AG08396 (cell line): ENCODE measurements at places on chromosomes 7 and 10.
A peak's percentile ranks its signal among the peaks of the same experiment; 100 is the strongest.

DNA sequence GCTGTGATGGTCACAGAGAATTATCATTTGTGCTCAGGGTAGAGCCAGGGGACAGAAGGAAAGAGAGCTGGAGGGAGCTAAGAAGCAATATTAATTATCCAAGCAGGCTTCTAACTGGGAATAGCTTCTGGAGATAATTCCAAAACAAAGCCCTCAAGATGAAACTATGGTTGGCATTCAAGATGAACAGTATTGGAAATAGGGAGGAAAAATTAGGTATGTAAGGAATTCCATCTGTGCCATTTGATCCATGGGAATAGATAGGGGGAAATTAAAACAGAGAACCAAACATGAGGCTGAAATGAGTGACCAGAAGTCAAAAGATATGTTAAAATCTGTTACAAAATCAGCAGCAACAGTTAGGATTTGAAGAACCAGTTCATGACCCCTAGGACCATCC is 75.3 kb downstream of the NDUFB2 start:
- no peak for DNase-seq

- peak; percentile 21 for DNase-seq
Observed at GRCh38 chr10:126458466-126458865, 70.2 kb upstream of the ADAM12 start.

GRCh38 chr10:129602938-129603535 is 136.0 kb downstream of the MGMT start:
- no peak for DNase-seq

DNA sequence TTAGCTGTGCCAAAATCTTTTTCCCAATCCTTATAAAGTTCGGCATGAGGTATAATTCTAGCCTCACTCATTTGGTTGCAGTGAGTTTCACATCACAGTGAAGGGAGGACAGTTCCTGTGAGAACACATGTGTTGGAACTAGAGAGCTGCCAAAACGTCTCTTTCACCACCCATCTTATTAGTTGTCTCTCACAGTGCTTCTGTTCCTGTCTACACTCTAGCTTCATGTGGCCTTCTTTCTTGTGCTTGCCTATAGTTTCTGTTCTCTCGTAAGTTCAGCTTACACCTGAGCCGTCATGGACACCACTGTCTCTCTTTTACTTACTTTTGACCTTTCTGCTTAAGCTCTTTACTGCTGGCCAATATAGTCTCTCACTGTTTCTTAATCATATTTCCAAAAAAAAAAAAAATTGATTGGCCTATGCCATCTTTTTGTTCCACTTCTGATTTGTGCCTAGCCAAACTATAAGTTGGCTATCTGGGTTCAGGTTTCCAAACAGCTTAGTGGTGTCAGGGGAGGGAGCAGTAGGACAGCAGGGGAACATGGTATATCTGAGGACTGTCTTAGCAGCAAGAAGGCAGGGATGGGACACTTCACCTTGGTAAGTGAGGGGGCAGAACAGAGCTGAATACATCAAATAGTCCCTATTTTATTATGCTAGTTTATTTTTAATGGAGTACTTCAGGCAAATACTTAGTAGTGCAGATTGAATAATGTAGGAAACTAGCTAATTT is 38.0 kb downstream of the ZNRF2 start:
- DNase-seq, result no peak

- DNase-seq, result no peak
Observed at GRCh38 chr7:98864731-98865453, 4.9 kb downstream of the TMEM130 start.

DNA sequence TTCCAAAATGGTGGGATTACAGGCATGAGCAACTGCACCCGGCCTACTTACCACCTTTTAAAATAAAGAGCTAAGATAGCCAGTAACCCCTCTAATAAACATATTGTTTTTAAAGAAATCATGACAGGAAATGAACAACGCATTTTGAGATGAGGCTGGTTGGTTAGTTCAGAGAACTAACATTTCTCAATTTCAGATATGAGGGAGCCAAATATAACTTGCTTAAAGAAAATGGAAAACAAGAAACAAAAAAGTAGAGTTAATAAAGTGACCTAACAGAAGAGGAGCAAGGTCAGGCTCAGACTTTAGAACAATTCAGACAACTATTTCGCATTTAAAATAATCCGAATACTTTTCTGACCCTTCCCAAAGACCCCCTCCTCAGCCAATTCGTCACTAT is 254.9 kb upstream of the PHF14 start:
- DNase-seq, result no peak

GRCh38 chr10:61830846-61831273 is 70.6 kb upstream of the ARID5B start:
- DNase-seq, result no peak

DNA sequence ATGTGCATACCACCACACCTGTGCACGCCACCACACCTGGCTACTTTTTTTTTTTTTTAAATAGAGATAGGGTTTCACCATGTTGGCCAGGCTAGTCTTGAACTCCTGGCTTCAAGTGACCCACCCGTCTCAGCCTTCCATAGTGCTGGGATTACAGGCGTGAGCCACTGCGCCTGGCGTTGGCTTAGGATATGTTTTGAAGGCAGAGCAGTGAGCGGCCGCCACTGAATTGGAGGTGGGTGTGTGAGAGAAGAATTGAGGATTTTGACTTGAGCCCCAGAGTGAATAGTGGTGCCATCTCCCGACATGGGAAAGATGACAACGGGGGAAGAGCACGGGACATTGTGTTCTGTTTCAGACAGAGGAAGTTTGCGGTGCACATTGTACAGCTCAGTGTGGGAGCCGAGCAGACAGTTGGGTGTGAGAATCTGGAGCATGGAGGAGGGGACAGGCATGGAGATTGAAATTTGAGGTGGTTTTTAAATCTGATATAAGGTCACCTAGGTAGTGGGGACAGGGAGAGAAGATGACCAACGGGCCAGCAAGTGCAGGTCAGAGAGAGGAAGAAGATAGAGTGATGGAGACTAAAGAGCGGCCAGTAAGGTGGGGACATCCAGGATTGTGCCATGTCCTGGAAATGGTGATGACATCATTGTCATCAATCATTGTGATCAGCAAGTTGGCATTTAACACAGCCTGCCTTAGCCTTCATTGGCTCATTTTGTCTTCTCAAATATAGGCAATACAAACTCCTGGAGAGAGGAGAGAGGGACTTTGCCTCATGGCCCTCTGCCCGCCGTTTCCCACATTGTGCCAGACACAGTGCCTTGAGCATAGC is 35.8 kb downstream of the VWA2 start:
- DNase-seq, result no peak

DNA sequence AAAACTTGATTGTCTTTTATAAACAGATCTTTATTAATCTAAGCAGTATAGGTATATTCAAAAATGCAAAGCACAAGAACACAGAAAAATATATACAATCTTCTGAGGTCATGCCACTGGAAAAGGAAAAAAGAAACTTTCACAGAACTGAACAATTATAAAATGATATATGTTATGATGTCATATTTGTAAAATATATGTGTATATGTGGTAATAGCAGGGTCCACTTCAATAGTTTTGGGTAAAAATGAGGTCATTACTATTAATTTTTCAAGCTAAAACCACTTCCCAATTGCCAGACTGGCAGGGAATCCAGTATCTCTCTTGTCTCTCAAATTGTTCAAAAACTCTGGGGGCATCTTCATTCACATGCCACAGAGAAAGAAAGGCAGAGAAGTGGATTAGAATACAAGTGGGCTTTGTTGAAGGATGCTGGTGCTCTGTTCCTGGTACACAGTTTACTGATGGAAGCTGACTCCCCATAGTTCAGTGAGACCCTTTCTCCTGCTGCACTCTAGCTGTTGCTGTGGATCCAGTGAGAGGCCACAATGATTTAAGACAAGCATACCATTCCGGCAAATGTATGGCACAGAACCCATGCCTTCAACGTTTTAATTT is 19.7 kb downstream of the CTNNA3 start:
- no peak for DNase-seq

DNA sequence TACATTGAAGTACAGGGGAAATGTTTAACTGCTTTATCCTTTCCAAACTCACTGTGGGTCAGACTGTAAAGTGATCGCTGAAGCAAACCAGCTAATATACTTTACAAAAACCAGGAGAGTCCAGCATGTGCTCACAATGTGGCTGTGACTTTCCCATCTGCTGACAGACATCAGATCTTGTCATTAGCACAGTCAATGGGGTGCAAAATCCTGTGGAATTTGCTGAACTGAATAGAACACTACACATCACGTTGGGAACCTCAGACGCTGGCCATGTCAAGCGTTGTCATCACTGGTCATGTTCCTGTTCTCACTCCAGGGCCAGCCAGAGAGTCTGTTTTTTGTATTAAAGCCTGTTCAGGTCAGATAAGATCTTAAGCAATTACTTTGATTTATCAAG is 83.4 kb downstream of the AGMO start:
- no peak for DNase-seq

DNA sequence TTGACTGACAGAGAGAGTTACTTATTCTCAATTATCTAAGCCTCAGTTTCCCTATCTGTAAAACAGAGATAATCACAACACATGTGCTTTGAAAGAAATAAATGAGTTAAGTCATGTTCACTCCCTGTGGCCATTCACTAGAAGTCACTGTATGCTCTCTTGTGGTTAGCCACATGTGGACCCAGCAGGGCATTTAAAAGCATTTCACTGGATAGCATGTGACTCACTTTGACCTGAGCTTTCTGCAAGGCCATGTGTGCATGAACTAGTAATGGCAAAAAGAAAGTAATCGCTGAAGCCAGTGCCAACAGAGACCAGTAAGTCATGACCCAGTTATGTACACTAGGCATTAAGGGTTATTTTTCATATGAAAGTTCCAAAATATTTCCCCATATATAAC is 557.0 kb upstream of the IGFBP3 start:
- DNase-seq, result peak; percentile 22

DNA sequence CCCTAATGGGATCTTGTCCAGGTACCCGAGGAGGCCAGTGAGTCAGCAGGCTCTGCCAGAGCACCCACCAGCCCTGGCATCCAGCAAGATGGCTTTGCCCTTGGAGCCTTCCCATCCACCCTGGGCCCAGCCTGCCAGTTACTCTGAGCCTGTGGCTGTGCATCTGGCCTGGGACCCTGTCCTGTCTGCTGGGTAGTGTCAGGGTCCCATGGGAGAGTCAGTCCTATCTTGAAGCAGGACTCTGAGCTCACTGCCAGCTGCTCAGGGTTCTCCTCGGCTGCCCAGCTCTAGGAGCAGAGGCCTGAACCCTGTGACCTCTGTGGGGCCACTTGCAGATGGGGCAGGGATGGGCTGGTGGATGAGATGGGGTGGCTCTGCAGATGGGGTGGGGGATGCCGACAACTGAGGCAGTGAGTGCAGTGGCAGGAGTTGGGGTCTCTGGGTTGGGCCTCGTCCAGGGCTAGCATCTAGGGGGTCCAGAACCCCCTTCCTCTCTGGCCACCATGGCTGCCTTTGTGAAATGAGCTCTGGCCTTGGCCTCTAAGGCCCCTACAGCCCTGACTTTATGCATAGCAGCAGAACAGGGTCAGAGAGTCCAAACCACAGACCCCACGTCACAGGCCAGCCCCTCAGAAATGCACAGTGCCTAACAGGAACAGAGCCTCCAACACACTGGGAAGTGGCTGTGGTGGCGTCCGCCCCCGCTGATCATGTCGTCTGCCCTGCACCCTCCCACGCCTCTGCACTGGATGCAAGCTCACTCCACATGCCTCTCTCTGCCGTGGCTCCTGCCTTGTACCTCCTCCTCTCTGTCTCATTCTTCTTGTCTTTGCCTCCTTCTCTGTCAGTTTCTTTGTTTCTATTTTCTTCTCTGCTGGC is 88.1 kb upstream of the RET start:
- DNase-seq, result no peak

DNA sequence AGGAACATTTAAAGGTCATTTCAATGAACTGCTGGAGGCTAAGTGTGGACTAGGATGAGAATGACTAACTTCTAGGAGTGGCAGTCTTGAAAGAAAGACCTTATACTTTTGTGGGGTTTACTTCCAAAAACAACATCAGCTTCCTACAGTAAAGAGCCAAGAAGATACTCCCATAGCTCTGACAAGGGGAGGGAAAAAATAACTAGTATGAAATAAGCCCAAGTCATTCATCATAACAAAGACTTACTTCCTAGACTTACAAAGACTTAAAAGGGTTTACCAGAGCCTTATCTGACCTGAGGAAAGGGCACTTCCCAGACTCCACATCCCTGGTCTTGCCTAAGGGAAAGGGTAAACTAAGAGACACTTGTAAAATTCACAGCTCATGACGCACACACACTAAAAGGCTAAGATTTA is 31.7 kb downstream of the ARHGAP12 start:
- DNase-seq, result peak; percentile 18

DNA sequence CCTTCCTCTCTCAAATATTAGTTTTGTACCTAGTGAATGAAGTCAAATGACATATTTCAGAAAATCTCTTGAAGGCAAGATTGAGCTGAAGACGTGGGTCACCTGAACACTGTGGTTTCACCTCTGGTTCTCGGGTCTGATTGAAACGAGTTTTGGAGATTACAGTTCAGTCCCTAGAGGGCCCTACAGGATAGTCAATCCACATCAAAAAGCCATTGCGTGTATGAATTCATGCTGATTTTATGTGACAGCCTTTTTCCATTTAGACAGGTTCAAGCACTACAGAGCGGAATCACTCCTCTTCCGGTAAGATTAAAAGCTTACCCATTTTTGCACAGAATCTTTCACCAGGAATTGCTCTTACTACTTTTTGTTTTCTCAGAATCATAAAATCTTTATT is 62.2 kb downstream of the VIM start:
- DNase-seq, result peak; percentile 7

DNA sequence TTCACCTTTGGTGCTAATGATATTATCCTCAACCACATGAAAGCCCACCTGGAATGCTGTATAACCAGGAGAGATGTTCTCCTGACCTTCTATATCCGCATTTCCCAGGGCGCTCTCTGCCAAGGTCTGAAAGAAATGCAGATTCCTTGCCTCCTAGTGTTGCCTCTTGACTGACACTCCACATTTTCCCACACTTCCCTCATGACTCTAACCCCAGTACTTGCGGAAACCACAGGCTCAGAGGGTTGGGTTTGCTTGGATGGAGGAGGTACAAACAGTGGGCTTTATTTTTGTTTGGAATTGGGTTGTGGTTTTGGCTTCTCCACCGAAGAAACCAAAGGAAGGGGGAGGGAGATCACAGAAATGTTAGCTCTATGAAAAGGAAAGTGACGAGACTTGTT is 222.9 kb upstream of the CELF2 start:
- peak; percentile 64 for DNase-seq

DNA sequence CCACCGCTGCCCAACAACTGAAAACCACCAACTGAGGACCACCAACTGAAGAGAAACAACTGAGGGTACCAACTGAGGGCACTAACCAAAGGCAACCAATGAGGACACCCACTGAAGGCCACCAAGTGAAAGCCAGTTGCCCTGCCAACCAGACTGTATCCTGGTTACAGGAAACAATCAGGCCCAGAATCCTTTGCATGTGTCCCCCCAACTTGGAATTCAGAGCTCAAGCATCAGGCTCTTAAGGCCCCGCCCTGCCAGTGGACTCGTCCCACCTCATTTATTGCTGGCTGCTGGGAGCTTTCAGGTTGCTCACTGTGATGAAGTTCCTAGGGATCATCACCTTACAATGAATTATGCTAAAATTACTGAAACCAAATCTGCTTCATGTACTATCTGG is 76.6 kb upstream of the ABI1 start:
- DNase-seq, result no peak

DNA sequence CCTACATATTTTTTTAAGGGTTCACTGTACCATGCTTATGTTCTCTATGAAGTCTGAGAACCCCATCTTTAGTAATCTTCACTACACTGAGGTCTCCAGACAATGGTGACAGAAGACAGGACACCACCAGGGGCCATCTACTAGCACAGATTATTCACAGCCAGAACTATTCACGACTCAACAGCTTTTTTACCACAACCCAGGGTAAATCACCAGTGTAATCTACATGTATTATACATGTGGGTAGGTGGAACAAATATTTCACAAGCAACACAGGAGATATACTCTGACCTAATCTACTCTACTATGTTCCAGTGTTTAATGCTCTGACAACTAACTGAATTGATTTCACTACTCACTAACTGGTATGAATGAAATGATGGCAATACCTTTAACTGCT is 136.1 kb downstream of the ELMO1 start:
- DNase-seq, result no peak
